ENCODE measurements at places on chromosomes 7 and 10.

DNA sequence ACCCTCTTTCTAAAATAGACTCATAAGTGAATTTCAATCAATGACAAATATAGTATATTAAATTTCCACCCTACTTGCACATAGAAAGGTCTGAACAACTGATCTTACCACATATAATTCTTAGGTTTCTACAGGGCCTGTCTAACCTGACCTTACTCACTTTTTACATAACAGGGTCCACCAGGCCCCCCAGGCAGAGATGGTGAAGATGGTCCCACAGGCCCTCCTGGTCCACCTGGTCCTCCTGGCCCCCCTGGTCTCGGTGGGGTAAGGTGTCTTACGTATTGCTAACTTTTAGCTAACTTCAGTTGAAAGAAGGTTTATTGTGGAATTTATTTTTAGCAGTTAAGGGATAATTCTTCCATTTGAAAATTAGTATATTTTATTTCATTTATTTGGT is 5.3 kb downstream of the COL1A2 start:
- DNase-seq, result no peak

DNA sequence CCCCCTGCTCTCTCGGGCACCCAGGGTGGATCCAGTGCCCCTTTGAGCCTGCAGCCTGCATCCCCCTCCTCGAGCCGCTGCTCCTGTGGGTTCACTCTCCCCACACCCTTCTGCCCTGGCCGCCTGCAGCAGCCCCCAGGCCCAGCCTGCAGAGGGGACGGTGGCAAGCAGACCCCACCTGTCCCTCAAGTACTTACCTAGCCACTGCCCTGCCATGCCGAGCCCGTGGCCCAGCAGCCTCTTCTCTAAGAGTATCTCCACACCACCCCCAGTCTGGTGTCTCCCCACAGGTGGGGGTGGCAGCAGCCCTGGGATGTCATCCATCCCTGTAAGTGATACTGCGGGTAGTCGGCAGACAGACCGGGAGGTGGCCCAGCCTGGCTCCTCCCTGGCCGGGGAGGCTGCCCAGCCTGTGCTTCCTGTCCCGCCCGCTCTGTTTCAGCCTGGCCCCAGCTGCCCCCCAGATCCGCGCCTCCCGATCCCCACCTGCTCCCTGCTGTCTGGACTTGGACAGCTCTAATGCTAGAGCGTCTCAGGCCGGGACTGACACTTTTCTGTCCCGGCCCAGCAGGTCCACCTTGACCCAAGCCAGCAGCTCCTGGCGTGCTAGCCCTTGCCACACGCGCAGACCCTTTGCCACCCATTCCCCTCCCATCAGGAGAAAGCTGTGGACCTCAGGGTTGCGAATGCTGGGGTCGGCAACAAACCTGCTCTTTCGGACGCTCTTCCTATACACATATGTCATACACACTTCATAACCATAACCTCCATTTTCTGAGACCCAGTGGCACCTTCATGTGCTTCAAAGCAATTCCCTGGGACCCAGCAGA is 25.0 kb downstream of the YKT6 start:
- DNase-seq, result no peak

DNA sequence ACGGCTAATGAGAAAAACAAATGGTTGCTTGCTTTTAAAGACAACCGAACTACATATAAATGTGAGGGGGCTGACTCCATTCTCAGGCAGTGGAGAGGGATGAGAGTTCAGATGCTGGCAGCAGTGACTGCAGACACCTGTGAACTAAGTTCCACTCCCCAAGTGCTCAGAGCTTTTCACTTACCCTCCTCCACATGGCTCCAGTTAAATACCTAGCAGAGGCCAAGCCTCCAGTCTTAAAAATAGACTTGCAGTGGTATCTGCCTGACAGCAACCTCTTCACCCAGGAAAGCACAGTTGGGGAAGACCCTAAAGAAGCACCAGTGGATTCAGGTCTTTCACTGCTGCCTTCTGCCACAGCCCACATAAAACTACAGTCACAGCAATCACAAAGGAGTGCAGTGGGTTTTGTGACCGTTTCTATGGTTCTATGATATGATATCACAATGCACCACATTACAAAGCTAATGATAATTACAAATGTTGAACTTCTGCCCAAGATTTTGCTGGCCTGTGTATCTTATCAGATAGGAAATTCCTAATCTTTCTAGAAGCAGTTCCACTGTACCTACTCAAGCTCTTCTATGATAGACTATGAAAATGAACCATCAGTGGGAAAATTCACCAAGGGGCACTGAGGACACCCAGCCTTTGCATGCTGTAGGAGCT is 3.3 kb upstream of the ABLIM1 start:
- DNase-seq, result no peak

DNA sequence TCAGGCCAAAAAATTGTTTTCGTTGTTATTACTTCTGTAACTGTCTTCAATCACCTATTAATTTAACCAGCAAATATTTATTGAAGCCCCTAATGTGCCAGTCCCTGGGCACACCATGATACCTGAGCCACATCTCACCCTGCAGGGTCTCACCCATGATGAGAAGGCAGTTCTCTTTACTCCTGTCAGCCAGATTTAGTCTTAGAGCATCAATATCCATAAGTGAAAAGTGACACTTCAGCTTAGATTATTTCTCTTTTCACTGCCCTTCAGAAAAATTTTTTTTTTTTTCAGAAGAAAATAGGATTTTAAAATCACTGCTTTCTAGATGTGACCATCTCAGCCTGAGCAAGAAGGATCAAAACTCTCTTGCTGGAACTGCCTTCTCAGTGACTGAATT is 258.6 kb upstream of the NFE2L3 start:
- no peak for DNase-seq

GRCh38 chr10:68559841-68560185 is 324 bp upstream of the TET1 start:
- DNase-seq, result no peak

DNA sequence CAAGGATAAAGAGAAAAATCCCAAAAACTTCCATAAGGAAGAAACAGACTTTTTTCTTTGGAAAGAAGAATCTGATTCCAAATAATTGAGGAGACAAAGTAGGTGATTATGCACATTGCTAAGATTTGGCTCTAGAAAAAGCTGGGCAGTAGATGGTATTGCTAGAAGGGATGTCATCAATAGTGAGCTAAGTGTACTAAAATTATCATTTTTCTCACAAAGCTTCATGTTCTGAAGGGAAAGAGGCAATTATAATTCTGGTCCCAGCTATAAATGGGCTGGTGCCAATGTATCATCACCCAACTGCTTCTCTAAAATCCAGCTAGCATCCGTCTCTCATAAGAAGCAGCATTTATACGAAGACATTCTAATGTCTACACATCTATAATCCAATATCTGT is 23.9 kb downstream of the STEAP1 start:
- no peak for DNase-seq

DNA sequence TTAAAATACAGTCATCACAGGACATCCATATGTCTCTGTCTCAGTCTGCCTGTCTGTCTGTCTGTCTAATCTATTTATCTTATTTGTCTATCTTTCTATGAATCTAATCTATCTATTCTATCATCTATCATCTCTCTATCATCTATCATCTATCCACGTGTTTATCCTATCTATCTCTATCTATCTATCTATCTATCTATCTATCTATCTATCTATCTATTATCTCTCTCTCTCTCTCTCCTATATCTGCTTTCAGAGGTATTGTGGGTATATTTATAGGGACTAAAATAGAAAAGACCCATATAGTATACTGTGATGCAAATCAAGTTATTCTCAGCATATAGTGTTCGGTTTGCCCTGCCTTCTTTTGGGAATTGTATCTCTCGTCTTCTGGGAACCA is 167.5 kb downstream of the VPS50 start:
- no peak for DNase-seq

GRCh38 chr7:105218215-105218614 is 170.5 kb downstream of the SRPK2 start:
- DNase-seq, result no peak

DNA sequence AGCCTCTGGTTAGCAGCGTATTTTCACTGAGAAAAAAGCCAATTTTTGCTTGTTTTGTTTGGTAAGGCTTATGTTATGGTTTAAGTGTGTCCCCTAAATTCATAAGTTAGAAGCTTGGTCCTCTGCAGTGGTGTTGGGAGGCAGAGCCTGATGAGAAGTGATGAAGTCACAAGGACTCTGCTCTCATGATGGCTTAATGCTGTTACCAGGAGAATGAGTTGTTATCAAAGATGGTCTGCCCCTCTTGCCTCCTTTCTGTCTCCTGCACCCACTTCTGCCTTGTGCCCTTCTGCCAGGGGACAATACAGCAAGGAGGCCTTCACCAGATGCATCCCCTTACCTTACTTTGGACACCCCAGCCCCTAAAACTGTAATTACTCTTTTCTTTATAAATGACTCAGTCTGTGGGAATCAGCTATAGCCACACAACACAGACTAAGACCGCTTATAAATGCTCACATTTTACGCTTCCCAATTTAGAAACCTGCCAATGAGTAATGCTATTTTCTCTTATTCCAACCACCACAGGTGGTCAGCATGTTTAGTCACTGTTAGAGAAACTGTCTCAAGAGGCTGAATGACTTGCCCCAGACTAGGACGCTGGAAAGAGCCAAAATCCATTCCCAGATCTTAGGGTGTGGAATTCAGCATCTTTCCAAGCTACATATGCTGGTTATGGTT is 6.1 kb upstream of the PKD1L1 start:
- no peak for DNase-seq

DNA sequence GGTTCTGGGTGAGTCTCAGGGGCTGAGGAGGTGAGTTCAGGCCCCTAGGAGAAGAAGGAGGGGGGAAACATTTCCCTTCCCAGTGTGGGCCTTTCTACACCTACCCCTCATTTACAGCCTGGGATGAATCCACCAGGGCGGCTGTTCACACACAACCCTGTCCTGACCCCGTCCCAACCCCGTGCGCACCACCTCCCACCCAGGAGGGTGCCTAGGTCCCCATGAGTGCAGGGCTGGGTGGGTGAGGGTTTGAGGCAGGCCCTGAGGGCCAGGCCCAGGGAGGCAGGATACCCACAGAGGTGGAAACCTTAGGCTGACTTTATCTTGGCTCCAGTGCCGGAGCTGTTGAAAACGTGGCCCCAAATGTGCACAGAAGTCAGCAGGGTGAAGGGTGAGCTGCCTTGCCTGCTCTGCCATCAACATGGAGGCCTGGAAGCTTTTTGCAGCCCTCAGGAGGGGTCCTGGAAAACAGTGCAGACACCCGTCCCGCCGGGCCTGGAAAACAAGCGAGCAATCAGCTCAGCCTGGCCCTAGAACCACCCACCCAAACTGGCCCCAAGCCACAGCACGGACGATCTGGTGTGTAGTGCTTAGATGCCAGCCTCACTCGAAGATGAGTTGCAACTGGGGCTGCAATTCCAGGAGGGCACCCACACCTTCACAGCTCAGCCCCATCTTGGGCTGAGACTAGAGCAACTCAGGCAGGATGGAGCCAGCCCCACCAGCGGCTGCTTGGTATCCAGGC is 9.3 kb upstream of the RET start:
- DNase-seq, result no peak

GRCh38 chr7:12712236-12712635 is 24.8 kb downstream of the ARL4A start:
- DNase-seq, result no peak

GRCh38 chr10:88080213-88080612 is 216.8 kb downstream of the PTEN start:
- DNase-seq, result no peak

GRCh38 chr10:57818522-57818921 is 449.2 kb downstream of the IPMK start:
- DNase-seq, result no peak

- no peak for DNase-seq
Measured at GRCh38 chr7:105876964-105877601, 684 bp upstream of the ATXN7L1 start.

GRCh38 chr10:102241444-102242117 is at the start of gene PITX3:
TSS of gene PITX3 (minus strand) at chr10:102241512. CDS start at chr10:102232080, 9,432 bp downstream.
- DNase-seq, result peak; percentile 64

DNA sequence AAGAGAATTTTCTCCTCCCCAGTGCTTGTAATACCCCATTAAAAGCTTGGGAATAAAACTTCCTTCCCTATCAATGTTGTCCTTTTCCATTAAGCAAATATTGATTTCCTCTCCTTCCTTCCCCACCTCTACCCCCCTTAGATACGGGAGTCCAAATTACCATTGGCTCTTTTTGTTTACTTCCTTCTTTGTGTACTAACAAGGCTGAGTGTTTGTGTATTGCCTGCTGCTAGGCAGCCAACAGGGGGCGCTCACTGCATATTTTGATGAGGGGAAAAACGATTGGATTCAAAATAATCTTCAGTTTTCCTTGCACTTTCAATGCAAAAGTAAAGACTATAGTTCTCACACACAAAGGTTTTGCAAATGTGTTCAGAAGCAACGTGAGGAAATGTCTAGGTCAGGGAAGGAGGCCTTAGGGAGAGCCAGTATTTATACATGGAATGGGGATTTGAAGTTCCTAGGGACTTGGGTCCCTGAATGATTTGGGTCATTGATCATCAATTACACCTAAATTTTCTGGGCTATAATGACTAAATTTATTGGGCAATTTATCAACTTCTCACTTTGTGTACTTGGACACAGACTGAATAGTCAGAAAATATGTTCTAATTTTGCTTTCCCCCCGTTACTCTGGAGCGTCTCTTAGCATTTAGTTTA is 23.6 kb upstream of the VPS41 start:
- DNase-seq, result peak; percentile 9

- DNase-seq, result no peak
Measured at GRCh38 chr7:157482517-157483087, 145.8 kb downstream of the DNAJB6 start.

DNA sequence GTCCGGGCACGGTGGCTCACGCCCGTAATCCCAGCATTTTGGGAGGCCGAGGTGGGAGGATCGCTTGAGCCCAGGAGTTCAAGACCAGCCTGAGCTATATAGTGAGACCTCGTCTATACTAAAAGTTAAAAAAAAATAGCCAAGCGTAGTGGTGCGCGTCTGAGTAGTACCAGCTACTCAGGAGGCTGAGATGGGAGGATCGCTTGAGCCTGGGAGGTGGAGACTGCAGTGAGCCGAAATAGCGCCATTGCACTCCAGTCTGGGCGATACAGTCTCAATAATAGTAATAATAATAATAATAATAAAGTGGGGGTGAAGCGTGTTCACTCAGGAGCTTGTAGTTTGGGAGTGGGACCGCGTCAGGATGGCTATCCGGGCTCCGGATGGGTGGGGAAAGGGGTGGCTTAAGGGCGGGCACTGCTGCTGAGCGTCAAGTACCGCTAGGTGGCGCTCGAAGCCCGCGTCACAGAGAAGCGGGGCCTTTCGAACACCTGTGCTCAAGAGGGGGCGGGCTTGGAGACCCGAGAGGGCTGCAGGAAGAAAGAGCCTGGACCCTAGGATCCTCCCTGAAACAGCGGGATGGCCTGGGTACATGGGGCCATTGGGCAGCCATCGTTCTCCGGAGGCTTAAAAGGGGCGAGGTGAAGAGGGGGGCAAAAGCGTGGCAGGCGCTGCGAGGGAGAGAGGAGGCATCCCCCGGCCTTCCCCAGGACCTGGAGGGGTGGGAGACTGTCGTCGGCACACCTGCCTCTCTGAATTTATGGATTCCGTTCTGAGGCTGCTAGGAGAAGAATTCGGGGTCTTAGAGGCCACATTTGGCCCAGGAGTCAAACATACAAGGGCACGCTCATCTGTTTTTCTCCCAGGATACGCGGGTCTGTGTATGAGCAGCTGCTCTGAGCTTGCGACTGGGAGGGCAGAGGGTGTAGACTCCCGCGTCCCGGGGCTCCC is 14.5 kb downstream of the LBX1 start:
- peak; percentile 46 for DNase-seq
